ENCODE measurements at places on chromosomes 13 and 19. TPM values are rescaled to one million over a fixed set of nuclear protein-coding genes. Genes with fewer than 3 reads are reported as not detected.

ZNF528 gene
- total RNA-seq = 72.9 TPM

ELSPBP1 gene
- total RNA-seq = not detected

RRAS gene
- total RNA-seq = 1.4 TPM

SELENOV gene
- total RNA-seq = not detected

TTC9B gene
- 45.7 TPM for total RNA-seq

TEX101 gene
- not detected for total RNA-seq

ZNF491 gene
- total RNA-seq = 14.8 TPM

CGB1 gene
- total RNA-seq = not detected

ACP5 gene
- 0.46 TPM for total RNA-seq

TRPM4 gene
- 7.2 TPM for total RNA-seq

CLDN10 gene
- 17.1 TPM for total RNA-seq

FAM216B gene
- 17.8 TPM for total RNA-seq

TNNI3 gene
- 3.5 TPM for total RNA-seq

TMEM238 gene
- not detected for total RNA-seq

KLF1 gene
- total RNA-seq = 0.69 TPM

SULT2B1 gene
- not detected for total RNA-seq

C1QTNF9B gene
- total RNA-seq = not detected

CEACAM4 gene
- not detected for total RNA-seq

MIPEP gene
- 17.8 TPM for total RNA-seq

ZNF724 gene
- total RNA-seq = 20.5 TPM

LHFPL6 gene
- 47.5 TPM for total RNA-seq

ZSWIM4 gene
- 5.3 TPM for total RNA-seq

SHISA7 gene
- 4.6 TPM for total RNA-seq

MEIOSIN gene
- not detected for total RNA-seq

MRPL57 gene
- 19.6 TPM for total RNA-seq

CCNA1 gene
- 12.5 TPM for total RNA-seq

KEAP1 gene
- total RNA-seq = 36.9 TPM

PLEKHF1 gene
- total RNA-seq = 1.8 TPM

SHANK1 gene
- total RNA-seq = 23.3 TPM

SCGB2B2 gene
- total RNA-seq = 1.2 TPM

KL gene
- 5.1 TPM for total RNA-seq

VN1R2 gene
- not detected for total RNA-seq

PRTN3 gene
- total RNA-seq = 1.8 TPM

SYCN gene
- total RNA-seq = not detected

IZUMO2 gene
- total RNA-seq = not detected

PLPPR3 gene
- 125 TPM for total RNA-seq

All from diencephalon (tissue), 1 donor.